ENCODE measurements at places on chromosomes 16 and 17.

GRCh38 chr16:46974352-46974751 lies 878 bp upstream of the DNAJA2 start:
- DNase-seq = no peak

DNA sequence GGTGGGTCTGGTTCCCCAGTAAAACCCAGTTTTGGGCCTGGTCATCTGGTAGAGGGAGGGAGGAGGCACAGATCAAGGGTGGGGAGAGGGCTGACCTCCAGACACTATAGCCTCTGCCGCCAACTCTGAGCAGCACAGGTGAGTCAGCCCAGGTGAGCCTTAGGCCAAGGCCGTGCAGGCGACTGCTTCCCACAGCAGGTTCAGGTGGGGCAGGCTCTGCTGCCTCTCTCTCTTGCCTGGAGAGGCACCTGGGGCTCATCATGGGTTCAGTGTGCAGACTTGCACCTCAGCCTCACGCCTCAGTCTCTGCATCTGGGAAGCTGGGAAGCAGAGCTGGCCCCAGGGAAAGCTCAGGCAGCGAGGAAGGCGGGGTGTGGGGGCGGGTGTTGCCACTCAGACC lies 37.8 kb upstream of the IL34 start:
- no peak for DNase-seq

DNA sequence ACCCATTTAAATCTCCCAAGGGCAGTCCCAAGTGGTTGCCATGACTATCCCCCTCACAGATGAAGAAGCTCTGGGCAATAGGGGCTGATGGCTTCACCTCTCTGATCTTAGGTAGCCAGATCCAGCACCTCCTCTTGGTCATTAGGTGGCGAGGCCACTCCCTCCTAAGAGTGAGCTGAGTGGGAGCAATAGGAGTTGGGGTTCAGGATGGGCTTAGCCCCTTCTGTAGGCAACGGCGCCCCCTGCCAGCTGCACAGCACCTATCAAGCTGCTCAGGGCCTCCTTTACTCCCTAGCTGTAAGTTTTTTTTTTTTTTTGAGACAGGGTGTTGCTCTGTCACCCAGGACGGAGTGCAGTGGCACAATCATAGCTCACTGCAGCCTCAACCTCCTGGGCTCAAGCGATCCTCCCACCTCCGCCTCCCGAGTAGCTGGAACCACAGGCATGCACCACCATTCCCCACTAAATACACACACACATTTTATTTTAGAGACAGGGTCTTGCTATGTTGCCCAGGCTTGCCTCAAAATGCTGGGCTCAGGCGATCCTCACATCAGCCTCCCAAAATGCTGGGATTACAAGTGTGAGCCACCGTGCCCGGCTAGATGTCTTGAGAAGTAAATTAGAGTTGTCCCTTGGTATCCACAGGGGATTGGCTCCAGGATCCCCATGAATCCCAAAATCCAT lies 3.5 kb upstream of the RRAD start:
- DNase-seq = peak; percentile 60

GRCh38 chr16:82360024-82360783 lies 190.2 kb upstream of the MPHOSPH6 start:
- DNase-seq = no peak

DNA sequence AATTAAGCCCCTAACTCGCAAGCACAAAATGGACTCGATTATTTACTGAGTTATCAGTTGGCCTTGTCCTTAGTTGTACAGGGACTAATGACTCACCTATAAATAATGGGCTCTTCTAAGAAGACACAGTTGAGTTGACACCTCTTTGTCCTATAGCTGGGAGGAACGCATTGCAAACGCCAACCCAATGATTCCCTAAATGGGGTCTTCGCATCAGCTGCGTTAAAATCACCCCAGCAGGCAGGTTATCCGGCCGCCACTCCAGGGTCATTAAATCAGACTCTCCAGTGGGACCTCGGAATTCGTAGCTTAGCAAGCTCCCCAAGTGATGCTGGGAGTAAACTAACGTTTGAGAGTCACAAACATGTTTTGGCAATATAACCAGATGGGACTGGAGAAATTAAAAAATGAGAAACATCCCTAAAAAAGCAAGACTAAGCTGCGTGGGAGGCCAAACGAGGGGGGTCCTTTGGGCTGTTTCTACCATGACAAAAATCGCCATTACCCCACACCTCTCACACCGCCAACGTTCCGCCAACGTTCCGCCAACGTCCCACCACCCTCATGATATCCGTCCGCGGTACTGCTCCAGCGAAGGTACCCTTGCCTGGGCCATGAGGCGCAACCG lies 932 bp upstream of the NFE2L1 start:
- DNase-seq = no peak

- peak; percentile 53 for DNase-seq
These were observed 85.7 kb downstream of the NOG start for GRCh38 chr17:56679115-56679776.

DNA sequence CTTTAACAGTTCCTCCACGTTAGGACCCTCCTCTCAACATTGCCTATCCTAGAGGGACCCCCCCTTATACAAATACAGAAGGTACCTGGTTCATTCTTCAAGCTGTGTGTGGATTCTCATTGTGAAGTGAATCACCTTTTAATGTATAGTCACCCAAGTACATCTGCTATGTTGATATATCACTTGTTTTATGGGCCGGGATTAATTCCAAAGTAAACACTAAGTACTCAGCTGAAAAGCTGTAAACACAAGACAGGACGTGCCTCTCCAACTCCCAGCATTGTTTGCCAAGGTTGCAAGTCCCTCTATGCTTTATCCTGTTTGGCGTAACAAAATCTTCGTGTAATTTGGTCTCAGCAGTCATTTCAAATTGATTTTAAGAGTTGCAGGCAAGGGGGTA lies 123.6 kb downstream of the RBFOX1 start:
- no peak for DNase-seq

GRCh38 chr16:2898831-2899563 lies 12.7 kb upstream of the FLYWCH1 start:
- no peak for DNase-seq

- no peak for DNase-seq
These were observed 6.9 kb downstream of the RGS9 start for GRCh38 chr17:65143889-65144604.

GRCh38 chr17:75289832-75290337 lies 652 bp upstream of the SLC25A19 start:
- peak; percentile 54 for DNase-seq

GRCh38 chr16:2895813-2896212 lies 12.8 kb downstream of the FLYWCH2 start:
- peak; percentile 69 for DNase-seq

DNA sequence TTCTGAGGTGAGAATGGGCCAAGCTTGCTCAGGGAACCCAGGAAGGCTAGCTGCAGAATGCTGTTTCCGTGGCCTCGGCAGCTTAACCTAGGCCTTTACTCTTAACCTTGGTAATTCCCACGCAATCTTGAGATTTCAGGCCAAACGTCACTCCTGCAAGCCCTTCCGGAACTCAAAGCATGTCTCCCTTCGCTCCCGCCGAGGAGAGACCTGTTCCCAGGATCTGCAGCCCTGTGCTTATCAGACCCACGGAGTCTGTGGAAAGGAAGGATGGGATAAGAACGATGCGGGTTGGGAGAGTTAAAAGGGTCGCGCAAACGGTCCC lies 524 bp upstream of the ZFP3 start:
- no peak for DNase-seq

DNA sequence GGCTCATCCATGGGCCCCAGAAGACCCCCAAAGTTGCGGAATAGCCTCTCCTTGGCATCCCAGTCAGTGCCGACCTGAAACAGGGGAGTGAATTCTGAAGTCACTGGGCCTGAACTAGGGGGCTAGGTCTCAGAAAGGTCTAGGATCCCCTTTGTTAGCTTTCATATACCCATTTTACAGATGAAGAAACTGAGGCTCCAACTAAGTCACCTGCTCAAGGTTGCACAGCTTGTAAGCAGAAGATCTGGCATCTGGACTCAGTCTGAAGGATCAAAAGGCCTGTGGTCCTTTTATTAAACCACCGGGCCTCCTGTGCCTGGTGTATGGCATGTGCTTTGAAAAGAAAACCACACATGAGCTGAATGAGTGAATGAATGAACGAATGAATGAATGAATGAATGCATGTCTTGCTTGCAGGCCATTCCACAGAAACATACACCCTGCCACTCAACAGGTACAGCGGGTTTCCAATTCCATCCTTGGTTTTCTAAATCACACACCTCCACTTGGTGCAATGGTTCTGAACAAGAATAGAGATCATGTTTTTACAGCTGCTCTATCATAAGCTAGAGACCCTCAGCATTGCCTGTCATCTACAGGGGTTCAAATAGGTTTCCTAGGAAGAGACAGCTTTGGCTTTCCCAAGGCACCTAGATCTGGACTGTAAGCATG lies 352.7 kb downstream of the XYLT1 start:
- DNase-seq = no peak

- DNase-seq = no peak
These were observed 99.0 kb downstream of the MSI2 start for GRCh38 chr17:57355090-57355859.

- DNase-seq = peak; percentile 74
These were observed 19.1 kb upstream of the TEX2 start for GRCh38 chr17:64281962-64282752.

DNA sequence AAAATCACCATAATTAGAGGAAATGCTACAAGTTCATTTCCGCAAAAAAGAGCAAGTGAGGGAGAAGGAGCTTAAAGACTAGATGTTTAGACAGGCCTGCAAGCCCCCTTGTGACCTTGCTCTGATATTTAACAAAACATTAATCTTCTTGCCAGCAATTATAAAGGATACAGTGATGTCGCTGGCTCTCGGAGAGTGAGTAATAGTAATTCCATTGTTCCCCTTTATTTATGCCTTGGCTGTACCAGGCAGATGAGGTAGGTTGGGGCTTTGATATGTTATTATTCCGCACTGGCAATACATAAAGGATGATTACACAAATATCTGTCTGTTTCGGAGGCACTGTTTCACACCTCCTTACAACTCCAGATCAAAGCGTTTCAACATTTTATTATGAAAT lies 204.8 kb upstream of the SALL1 start:
- no peak for DNase-seq

DNA sequence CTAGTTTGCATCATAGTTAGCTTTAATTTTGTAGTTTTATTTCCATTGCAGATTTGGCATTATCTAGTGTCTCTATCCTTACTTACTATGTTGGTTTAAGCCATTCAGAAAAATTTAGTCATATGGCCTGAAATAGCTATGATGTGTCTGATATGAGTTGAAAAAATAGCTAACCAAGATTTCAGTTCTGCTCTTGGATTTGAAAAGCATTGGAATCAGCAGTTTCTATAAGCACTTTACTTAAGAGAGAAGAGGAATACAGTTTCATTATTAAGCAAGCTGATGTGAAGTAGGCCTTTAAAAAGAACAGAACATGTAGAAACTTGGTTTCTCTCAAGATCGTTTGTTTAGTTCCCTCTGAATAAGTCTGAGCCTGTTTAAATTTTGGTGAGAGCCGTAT lies 25.9 kb downstream of the LPCAT2 start:
- no peak for DNase-seq
